ENCODE measurements at places on chromosomes 13 and 19.

GRCh38 chr19:5804516-5805461 lies at the start of gene NRTN:
NRTN (plus strand) TSS chr19:5805067; CDS start chr19:5824166, 19,099 bp downstream.
- no peak for DNase-seq

DNA sequence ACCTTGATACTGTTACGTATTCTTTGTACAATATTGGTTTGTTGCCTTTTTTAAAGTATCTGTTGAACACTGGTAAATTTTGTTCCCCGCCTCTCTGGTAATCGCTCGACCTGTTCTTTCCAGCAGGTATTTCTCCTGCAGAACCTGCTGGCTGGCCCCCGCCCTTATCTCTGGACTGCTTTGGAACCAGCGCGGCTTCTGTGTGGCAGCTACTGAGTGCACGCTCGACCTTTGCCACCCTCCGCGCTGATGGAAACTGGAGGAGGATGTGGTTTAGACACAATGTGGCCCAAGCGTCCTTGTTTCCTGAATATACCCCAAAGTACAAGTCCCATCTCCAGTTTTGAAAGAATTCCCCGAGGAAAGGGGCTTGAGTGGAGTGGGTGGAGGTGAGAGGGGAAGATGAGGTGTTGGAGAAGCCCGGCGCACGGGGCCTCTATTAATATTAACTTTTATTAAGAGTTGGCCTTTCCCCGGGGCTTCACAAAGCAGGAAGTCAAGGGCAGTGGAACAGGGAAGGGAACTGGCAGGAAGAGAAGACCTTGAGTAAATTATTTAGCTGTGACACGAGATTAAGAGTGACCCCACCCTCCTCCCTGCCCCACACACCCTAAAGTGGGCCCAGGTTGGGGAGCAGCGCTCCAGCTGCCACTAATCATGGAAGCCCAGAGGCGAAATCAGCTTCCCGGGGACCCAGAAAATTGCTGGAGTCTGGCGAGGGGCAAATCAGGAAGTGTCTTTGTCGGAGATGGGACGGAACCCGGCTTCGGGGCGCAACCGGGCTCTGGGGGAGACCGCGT lies 16.0 kb downstream of the CDX2 start:
- no peak for DNase-seq

GRCh38 chr13:45209229-45209628 lies 8.4 kb upstream of the KCTD4 start:
- DNase-seq: peak; percentile 92

- no peak for DNase-seq
Observed at GRCh38 chr19:50712833-50713232, 6.8 kb downstream of the SHANK1 start.

DNA sequence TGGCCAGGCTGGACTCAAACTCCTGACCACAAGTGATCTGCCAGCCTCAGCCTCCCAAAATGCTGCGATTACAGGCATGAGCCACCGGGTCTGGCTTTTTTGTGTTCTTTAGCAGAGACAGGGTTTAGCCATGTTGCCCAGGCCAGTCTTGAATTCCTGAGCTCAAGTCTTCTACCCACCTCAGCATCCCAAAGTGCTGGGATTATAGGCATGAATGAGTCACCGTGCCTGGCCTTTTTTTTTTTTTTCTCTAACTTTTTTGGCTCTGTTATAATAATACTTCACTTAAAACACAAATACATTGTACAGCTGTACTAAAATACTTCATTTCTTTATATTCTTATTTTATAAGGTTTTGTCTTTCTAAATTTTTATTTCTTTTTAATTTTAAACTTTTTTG lies 599.5 kb upstream of the PCDH9 start:
- DNase-seq: no peak

GRCh38 chr19:39046037-39046821 lies 13.9 kb upstream of the FBXO27 start:
- no peak for DNase-seq

DNA sequence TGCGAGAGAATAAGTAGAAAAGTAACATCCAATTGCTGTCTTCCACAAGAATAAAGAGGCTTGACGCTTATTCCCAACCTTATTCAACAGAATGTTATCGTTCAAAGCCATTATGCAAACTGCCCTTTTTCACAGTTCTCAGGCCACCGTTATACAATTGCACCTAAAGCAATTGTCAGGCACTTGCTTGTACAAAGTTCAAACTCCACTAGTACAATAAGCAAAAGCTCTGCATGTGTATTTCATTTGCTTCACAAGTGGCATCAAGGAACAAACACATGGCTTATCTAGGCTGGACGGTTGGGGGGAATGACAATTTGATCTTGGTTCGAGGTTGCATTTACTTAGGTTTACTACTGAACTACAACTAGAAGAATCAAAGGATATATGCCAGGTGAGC lies 815.6 kb downstream of the EFNB2 start:
- DNase-seq: no peak

GRCh38 chr13:33381906-33382305 lies 96.4 kb upstream of the STARD13 start:
- DNase-seq: no peak

GRCh38 chr19:4754248-4754647 lies 30.6 kb upstream of the DPP9 start:
- DNase-seq: peak; percentile 22

GRCh38 chr13:87124785-87125074 lies 546.4 kb upstream of the SLITRK5 start:
- DNase-seq: no peak

- DNase-seq: no peak
Observed at GRCh38 chr13:110118106-110118505, 188.9 kb downstream of the COL4A1 start.

DNA sequence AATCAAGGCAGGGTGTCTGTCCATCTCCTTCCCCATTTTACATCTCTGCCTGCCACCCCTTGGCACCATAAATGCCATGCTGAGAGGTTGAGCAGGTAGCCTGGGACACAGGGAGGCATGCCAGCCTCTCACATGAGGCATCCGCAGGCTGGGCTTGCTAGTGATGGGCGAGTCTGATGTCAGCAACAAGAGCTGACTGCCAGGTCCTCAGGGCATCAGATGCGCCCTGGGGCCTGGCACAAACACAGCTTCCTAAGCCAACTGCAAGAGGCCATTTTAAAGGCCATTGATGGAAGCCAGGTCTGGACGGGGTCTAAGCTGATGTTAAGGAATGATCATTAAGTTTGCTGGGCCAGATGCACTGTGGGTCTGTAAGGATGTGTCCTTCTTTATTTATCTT lies 34.6 kb downstream of the MYH14 start:
- no peak for DNase-seq

All from fibroblast of pulmonary artery (primary cell).